Large intestine (tissue), 12 donors: ENCODE measurements at places on chromosomes 2 and 18. TPM values are rescaled to one million over a fixed set of nuclear protein-coding genes. Genes with fewer than 3 reads are reported as not detected.
A peak's percentile ranks its signal among the peaks of the same experiment; 100 is the strongest.

DNA sequence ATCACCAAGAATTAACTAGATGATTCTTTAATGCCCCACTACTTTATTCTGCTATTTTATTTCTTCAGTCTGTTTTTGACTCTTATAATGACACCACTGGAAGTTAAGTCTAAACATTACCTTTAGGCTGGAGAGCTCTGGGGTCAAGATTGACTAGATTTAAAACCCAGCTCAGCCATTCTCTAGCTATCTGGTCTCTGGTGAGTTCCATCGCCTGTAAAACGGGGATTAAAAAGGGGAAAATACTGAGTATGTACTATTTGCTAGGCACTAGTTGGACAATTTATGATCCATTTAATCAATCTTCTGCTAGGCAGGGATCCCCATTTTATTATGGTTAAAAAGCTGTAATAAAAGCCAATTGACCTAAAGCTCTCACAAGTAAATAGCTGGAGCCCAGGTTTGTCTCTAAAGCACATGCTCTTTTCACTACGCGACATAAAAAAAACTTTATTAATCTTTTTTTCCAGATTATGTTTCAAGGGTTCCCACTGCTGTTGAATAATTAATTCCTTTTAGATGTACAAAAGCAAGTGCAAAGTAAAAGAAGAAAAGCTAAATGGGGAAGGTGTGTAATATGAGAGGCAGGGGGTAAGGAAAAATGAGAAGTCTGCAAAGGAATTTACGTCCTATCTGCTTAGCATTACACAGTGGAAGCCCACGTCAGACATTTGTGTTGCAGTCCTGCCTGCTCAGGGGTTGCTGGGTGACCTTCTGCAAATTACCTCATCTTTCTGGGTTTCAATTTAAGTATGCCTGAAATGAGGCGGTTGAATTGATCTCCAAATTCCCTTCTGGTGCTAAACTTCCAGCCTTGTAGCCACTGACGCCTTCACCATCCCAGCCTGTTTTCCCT lies 918 bp upstream of the NABP1 start:
- peak; percentile 84 for DNase-seq

- DNase-seq, result no peak
These were observed 47.4 kb downstream of the IMPA2 start for GRCh38 chr18:12028674-12029073.

DNA sequence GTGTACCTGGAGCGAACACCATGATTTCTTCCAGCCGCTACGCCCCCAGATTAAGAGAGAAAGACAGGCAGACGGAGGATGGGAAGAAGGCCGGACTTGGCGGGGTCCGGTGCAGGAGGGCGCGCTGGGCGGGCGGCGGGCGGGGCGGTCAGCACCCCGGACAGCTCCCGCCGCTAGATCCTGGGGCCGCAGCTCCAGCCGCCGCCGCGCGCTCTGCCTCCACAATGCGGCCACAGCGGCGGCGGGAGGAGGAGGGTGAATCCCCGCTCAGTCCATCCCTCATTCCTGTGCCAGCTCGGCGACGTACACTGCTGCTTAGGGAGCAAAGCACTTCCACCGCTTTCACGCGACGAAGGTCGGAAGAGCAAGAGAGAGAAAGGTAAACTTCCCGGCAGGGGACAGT lies at the start of gene AKAIN1:
AKAIN1 (minus strand) TSS at position 226 of the 403 bp plus-strand sequence; CDS start at position 22, 204 bp downstream.
- DNase-seq, result peak; percentile 5

DNA sequence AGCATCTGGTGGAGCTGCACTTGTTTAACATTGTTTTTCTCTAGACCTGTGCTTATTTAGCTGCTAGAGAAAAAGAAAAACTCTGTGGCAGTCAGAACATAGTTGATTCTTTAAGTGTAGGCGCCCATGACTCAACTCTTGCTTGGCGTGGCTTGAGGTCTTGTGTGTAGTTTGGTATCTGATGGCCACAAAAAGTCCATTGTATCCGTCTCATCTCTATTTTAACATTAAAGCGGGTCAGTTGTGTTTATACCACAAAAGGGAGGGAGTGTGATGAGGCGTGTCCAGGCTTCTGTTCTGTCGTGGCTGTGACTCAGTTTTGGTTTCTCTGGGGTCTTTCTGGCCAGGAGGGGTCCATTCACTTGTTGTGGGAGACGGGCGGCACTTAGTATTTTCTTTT lies 24.2 kb upstream of the UGT1A8 start:
- DNase-seq, result no peak

- DNase-seq, result no peak
These were observed 201.0 kb downstream of the MBD5 start for GRCh38 chr2:148221926-148222325.

GRCh38 chr2:7749895-7750559 lies 832.8 kb downstream of the RNF144A start:
- DNase-seq, result no peak

DNA sequence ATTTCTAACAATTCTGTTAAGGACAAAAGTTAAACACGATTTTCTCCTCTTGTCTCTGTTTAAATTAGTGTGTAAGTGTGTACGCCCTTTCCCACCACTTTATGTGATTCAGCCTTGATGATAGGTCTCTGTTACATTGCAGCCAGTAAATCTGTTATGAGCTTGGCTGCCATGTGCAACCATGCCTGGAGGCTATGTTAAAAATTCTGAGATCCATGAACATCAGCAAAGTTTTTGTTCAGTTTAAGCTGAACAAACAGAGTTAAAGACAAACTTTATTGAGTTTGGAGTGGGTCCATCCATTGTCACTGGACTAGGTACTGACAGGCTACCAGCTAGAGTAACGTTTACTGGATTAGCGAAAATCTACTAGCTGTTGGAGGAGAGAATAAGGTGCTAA lies 110.4 kb downstream of the NCKAP5 start:
- no peak for DNase-seq

- no peak for DNase-seq
These were observed 275.0 kb downstream of the TNS1 start for GRCh38 chr2:217727801-217728200.

GRCh38 chr18:34993289-34993688 lies 47.9 kb upstream of the MAPRE2 start:
- DNase-seq, result no peak

The MEP1B gene
- 0.45 TPM for polyA plus RNA-seq

The CHST9 gene
- 11.1 TPM for polyA plus RNA-seq

The UBR3 gene
- polyA plus RNA-seq, result 24.0 TPM

The TUBA4B gene
- polyA plus RNA-seq, result not detected

The CYP27C1 gene
- polyA plus RNA-seq, result 2.0 TPM

The HOXD13 gene
- polyA plus RNA-seq, result not detected

The CACNB4 gene
- polyA plus RNA-seq, result 1.8 TPM

The ANKZF1 gene
- 65.8 TPM for polyA plus RNA-seq

The ZAP70 gene
- 5.1 TPM for polyA plus RNA-seq
